ENCODE measurements at places on chromosomes 1 and 21.

GRCh38 chr1:18569251-18569650, 61.4 kb upstream of the PAX7 start:
- no peak for DNase-seq

GRCh38 chr1:54971317-54971791, 9.1 kb upstream of the TMEM61 start:
- DNase-seq, result no peak

DNA sequence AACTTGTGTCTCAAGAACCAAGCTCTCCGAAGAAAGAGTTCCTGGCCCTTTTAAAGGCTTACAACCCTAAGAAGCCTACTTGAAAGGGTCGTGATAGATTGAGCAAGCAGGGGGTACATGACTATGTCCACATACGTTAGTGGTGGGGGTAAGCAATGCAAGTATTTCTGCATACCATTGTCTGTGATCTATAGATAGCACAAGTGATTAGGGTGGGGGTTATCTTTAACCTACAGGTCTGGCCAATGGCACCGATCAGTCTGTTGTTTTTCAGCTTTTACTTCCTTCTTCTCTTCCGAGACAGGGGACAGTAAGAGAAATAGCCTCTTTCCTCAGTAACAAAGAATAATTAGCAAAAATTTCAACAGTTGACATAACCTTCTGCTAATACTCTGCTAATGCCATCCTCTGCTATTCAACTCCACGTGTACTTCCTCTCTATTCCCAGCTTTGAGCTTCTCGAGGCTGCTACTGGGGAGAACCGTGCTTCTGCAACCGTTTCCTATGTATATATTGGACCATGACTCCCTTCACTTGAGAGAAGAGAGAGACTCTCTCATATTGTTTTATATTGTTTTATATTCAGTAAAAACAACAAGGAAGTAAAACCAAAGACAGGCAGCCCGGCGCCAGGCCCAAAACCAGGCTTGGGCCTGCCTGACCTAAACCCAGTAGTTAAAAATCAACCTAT, 727.7 kb upstream of the NCAM2 start:
- no peak for DNase-seq

DNA sequence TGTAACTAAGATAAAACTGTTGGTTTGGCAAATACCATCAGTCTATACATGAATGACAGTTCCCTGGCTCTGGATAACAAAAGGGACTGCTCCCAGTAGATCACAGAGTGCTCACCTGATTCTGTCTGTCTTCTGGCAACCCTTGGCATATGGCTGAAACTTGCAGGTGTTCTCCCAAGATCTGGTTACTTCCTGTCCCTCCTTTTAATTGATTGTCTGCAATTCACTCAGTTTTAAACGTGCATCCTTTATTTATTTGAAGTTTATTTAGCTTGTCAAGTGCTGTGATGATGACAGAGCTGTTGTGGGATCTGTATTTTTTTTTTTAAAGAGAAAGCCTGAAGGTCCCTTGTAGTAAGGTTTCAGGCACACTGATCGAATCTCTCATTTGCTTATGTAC, 3.4 kb downstream of the KCNA3 start:
- no peak for DNase-seq

DNA sequence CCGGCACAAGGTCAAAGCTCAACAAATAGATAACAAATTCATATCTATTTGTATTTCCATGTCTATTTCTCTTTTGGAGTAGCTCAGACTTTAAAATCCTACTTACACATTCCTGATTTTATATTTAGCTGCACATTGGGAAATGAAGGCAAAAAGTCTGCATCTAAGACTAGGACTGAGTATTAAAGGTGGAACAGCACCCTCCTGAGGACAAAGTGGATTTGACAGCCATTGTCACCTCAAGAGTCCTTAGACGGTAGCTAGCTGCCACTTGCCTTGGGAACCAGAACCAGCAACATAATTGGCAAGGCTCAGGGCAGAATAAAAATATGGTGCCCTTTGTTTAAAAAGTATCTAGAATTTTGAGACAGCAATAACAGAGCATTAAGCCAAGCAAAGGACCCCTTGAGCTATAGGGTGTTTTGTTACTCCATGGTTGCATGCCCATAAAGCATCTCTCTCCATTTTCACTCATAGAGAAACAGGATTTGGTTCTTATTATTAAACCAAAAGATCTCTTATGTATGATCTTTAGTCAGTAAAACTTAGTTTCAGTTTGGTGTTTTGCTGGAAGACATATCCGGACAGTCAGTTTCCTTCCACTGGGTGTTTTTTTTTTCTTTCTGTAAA, 30.0 kb upstream of the SGIP1 start:
- DNase-seq, result no peak

- peak; percentile 38 for DNase-seq
Observed at GRCh38 chr1:182781841-182782586, 7.6 kb upstream of the NPL start.

DNA sequence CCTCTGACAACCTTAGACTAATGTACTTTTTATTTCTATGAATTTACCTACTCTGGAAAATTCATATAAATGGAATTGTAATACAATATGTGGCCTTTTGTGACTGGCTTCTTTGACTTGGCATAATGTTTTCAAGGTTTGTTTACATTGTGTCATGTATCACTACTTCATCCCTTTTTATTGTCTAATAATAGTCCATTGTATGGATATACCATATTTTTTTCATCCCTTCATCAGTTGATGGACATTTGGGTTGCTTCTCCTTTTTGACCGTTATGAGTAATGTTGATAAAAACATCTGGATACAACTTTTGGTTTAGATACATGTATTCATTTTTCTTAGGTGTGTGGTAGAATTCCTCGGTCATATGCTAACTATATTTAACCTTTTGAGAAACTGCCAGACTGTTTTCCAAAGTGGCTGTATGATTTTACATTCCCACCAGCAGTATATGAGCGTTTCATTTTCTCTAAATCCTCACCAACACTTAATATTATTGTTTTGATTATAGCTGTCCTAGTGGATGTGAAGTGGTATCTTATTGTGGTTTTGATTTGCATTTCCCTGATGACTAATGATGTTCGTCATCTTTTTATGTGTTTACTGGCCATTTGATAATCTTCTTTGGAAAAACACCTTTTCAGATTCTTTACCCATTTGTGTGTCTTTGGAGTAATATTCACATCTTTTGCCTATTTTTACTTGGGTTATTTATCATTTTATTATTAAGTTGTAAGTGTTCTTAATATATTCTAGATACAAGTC, 3.5 kb downstream of the RO60 start:
- no peak for DNase-seq

DNA sequence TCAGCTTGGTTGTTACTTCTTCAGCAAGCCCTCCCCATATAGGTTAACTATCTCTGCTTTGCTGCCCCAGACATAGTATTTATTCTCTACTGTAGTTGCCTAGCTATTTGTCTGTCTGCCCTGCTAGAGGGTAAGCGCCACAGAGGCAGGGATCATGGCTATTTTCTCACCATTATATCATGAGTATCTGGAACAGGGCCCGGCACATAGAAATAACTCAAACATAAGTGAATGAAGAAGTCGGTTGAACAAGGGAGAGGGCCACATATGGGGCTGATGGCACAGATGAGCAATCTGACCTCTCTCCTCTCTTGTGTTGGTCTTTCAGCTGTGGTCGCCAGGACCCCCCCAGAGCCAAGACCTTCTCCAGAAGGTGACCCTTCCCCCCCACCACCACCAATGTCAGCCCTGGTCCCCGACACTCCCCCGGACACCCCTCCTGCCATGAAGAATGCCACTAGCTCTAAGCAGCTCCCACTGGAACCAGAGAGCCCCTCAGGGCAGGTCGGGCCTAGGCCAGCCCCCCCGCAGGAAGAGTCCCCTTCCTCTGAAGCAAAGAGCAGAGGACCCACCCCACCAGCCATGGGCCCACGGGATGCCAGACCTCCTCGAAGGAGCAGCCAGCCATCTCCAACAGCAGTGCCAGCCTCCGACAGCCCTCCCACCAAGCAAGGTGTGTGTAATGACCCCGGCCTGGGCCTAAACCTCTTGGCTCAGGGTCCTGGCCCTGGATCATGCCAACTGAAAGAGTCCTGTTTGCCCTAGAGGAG, 14.9 kb downstream of the MAP7D1 start:
- DNase-seq, result no peak

DNA sequence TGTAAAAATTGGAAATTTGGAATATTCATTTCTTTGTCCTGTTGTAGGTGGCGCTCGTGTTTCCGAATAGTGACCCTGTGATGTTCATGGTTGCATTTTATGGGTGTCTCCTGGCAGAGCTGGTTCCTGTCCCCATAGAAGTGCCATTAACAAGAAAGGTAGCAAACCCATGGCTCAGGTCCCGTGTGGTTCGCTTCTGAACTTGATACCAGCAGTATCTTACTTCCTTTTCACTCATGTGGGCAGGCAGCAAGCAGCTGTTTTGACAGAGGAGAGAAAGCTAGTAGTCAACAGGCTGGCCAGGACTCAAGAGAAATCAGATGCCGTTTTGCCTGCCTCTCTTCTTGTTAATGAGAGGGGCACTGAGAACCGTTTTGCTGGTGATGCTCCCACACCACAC, 72.8 kb downstream of the S100B start:
- DNase-seq, result peak; percentile 63

DNA sequence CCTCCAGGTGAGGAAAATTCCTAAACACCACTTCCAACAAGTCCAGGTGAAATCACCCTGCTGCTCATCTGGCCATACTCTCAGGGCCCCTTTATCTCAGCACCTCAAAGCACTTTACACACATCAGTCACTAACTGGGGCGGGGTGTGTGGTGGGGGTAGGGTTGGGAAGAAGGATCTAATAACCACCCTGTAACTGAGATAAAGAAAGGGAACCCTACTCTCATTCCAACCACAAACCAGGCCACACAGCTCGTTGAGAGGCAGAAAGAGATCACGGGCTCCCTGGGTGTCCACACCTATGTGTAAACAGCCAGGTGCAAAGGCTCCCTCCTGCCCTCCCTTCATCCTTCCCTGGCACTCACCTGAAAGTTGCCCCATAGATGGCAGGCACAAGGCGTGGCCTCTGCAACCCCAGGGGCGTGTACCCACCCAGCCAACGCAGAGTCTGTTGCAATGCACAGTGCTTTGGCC, 20.4 kb downstream of the GPR161 start:
- DNase-seq, result no peak

GRCh38 chr1:159141584-159142390, 29.6 kb upstream of the CADM3 start:
- DNase-seq, result no peak

- no peak for DNase-seq
Observed at GRCh38 chr1:228270032-228270431, 62.2 kb downstream of the OBSCN start.
